ENCODE measurements at places on chromosomes 6 and 20.

DNA sequence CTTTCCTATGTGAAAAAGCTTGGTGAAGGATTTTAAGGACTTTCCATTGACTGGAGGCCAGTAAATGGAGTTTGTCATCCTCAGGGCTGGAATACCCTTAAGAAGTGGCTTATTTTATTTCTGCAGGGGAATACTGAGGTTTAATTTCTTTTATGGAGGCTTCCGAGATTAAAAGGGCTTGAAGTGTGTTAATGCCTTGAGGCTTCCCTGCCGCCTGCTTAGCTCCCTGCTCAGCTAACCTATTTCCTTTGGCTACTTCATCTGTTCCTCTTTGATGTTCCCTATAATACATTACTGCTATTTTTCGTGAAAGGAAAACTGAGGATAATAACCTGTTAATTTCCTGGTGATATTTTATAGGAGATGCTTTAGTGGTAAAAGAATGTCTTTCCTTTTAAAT, 44.2 kb downstream of the HLA-DPB1 start:
- no peak for DNase-seq

- no peak for DNase-seq
These were observed 108.1 kb upstream of the SCP2D1 start for GRCh38 chr20:18705490-18705889.

- no peak for DNase-seq
These were observed 58.3 kb upstream of the GNRH2 start for GRCh38 chr20:2984956-2985661.

- DNase-seq = no peak
These were observed 497.2 kb upstream of the JARID2 start for GRCh38 chr6:14748679-14749078.

- DNase-seq = no peak
These were observed 386.0 kb upstream of the ARID1B start for GRCh38 chr6:156391061-156391672.

DNA sequence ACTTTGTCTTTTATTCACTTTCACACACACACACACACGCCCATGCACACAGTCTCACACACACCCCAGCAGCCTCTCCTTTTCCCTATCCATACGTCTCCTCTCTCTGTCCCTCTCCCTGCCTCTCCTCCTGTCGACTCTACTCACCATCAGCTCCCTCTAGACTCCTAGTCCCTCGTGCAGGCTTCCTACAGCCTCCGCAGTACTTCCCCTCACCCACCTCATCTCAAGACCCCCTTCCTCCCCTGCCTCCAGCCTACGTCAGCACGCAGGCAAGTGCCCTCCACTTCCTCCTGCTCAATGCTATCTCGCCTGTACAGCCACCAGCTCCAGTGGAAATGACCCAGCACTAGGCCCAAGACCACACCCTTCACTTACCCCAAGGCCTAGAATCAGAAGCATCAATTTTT, 820 bp upstream of the TREML2 start:
- DNase-seq = no peak

DNA sequence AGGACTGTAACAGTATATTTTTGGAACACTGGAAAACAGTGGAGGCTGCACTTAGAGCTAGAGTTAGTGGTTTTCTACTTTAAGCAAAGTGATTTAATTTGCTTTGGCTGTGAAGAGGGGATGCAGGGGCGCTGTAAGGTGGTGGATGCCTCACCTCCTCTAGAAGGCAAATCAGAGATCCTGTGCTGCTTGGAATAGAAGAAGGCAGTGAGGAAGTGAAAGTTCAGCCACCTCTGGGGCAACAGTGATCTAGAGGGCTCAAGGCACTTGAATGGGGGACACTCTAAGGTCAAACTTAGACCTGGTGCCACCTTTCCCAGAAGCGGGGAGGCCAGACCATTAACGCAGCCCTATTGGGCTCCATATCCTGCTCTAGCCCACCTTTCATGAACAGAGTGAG, 19.0 kb upstream of the SNRPB2 start:
- DNase-seq = no peak

DNA sequence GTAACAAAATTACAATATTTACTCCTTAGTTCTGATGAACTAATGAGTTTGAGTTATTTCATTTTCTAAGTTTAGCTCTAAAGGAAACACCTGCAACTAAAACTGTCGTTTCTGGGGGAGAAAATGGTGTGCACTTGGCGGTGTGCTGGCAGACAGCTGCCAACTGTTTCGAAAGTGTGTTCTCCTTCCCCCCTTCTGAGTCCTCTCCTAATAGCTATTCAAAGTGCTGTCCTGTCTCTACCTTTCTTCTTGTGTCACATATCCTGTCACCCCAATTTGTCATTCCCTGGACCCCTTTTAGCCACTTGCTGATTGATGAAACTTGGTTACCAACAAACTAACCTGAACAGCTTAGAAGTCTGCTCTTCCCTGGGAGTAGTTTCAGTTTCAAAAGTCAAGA, 4.9 kb upstream of the UBE2J1 start:
- no peak for DNase-seq

DNA sequence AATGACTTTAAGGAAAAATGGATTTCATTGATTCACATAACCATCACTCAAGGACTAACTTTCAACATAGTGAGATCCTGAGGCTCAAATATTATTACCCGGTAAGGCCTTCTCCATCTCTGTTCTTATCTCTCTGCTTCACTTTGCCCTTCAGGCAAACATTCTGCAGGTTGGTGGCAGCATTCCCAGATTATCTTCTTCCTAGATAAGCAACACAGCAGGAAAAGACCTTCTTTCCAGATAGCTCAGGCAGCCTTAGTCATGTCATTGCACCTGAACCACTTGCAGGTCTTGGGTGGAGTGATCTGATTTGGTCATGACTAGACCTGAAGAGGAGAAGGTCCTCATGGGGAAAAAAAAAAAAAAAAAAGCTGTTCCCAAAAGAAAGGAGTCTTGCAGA, 5.3 kb upstream of the HIVEP2 start:
- DNase-seq = no peak

- no peak for DNase-seq
These were observed 466.5 kb upstream of the RNF217 start for GRCh38 chr6:124495665-124496190.

- DNase-seq = no peak
These were observed 250.2 kb upstream of the RREB1 start for GRCh38 chr6:6857528-6857927.

DNA sequence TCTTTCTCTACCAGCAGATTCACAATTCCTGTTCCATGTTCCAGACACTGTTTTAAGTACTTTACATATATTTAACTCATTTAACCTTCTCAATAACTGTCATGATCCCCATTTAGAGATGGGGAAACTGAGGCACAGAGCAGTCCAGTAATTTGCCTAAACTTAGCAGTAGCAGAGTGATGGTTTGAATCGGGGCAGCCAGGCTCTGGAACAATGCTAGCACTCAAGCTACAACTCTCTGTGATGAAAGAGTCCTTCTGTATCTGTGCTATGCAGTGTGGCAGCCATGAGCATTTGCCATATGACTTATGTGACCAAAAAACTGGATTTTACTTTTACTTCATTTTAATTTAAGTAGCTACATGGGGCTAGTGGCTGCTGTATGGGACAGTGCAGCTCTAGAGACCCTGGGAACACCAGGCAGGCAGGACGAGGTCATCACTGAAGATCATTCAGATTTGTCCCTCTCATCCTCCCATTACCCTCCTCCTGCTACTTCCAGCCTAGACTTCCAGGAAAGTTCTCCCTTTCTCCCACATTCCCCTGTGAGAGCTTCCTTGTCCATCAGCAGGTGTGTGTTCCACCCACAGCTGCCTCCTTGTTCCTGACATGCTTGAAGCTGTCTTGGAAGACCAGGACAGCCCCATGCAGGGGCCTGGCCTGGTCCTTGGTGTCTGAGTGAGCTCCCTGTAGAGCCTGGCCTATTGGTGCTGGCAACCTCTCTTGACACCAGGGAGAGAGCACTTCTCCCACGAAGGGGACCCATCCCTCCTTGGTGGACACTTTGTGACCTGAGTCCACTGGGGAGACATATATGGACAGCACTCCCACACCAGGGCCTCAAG, 157.0 kb downstream of the MRPL14 start:
- no peak for DNase-seq

GRCh38 chr6:87815449-87815848, 113.4 kb upstream of the AKIRIN2 start:
- no peak for DNase-seq

GRCh38 chr6:87244380-87244779, 78.0 kb upstream of the SMIM8 start:
- no peak for DNase-seq
